ENCODE measurements at places on chromosomes 11 and 22.

- DNase-seq, result no peak
Measured at GRCh38 chr11:105092256-105093239, 47.0 kb downstream of the CARD18 start.

GRCh38 chr22:45358127-45358526, 48.4 kb downstream of the FAM118A start:
- no peak for DNase-seq

DNA sequence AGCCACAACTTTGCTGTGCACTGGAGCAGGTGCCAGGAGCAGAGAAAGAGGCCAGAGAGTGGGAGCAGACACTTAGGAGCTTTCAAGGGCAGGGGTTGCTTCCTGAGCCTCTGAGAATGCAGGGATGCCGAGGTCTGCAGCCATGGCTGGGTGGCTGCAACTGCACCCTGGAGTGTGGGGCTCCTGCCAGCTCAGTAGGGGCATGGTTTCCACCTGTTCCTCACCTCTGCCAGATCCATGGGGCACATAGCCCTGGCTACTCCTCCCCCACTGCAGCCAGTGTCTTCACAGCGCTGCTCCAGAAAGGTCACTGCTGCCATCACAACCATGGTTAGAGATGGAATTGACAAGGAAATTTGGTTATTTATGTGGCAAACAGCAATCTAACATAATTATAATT, 404.8 kb downstream of the CNTN5 start:
- no peak for DNase-seq

DNA sequence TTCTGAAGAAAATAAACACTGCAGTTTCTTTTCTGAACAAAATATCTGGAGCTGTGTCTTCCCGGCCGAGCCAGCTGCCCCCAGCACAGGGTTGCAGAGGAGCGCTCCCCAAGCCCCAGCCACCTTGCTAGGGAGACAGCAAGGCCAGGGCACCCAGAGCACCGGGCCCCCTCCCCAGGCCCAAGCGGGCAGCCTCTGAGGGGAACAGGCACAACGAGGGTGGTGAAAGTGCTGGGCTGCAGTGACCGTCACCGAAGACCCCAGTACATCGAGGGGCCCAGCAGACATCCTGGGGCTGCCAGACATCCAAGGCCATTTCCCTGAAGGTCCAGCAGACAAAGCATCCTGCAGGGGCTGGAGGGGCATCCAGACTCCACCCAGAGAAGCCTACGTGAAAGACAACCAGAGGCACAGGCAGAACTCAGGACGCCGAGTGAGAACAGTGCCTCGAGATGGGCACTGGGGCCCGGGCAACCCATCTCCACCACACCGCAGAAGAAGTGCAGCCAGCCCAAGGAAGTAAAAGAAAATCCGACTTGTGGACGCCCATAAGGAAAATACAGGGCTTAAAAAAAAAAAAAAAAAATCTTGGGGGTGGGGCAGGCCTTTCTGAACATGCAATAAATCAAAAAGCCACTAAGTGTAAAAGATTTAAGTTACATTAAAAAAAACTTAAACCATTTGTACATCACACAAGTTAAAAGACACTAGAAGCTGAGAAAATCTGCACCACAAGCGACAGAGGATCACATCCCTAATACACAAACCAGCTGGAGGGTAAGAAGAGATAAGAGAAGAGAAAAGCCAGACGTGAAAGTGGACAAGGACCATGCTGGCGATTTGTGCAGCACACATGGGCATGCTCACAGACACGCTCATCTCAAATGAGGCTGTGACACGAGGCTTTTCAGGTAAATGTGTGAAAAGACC, 36.0 kb upstream of the COMT start:
- no peak for DNase-seq

DNA sequence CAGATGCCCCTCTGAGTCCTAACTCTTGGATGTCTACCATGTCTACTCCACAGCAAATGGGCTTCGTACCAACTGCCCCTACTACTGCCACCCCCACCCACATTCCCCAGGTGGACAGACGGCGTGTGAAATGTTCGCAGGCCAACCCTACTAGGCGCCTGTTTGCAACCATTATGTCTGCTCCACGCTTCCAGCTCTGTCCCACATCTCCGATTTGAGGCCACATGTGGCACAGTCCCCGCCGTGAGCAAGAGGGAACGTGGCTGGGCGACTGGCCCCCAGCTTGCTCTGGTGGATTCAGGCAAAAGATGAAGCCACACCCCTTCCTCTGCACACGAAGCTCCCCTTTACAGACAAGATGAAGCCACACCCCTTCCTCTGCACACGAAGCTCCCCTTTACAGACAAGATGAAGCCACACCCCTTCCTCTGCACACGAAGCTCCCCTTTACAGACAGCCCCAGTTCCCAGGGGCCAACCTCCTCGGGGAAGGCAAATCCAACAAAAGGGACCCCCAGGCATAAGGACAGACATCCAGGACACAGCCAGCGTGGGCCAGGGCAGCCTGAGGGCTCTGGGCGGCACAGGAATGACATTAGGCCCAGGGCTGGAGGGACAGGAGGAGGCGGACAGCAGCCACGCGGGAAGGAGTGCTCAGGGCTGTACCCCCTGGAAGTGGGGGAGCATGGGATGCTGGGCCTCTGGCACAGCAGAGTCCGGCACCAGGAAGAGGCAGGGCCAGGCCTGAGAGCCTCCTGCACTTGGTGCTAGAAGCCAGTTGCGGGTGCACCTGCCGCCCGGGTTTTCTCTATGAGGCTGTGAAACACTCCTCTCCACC, 106.2 kb downstream of the SHANK2 start:
- DNase-seq, result no peak

- no peak for DNase-seq
Measured at GRCh38 chr11:111357150-111358037, 21.7 kb downstream of the POU2AF1 start.

DNA sequence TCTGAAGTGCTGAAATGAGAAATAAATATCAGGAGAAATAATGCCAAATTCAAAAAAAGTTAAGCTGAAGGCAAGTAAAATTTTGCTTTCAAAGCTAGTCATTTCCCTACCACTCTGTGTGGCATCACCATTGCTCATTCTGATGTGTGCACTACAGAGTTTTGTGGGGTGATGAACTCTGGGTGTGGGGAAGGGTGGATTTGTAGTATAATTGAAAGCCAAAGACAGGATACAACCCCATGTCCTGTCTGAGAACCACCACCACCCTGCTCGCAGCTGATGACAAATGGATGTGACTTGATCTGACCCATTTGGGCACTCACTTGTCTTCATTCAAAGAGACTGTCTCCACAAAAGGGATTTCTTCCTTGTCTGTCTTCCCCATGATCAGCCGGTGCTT, 19.3 kb upstream of the TMEM9B start:
- DNase-seq, result no peak

- DNase-seq, result no peak
Measured at GRCh38 chr11:67179892-67180490, 60.9 kb downstream of the KDM2A start.

GRCh38 chr22:38219632-38220031, 17.8 kb downstream of the MAFF start:
- no peak for DNase-seq

GRCh38 chr11:47886096-47886495, 37.9 kb upstream of the NUP160 start:
- DNase-seq, result no peak

- DNase-seq, result no peak
Measured at GRCh38 chr11:71336176-71336995, 84.0 kb upstream of the SHANK2 start.

DNA sequence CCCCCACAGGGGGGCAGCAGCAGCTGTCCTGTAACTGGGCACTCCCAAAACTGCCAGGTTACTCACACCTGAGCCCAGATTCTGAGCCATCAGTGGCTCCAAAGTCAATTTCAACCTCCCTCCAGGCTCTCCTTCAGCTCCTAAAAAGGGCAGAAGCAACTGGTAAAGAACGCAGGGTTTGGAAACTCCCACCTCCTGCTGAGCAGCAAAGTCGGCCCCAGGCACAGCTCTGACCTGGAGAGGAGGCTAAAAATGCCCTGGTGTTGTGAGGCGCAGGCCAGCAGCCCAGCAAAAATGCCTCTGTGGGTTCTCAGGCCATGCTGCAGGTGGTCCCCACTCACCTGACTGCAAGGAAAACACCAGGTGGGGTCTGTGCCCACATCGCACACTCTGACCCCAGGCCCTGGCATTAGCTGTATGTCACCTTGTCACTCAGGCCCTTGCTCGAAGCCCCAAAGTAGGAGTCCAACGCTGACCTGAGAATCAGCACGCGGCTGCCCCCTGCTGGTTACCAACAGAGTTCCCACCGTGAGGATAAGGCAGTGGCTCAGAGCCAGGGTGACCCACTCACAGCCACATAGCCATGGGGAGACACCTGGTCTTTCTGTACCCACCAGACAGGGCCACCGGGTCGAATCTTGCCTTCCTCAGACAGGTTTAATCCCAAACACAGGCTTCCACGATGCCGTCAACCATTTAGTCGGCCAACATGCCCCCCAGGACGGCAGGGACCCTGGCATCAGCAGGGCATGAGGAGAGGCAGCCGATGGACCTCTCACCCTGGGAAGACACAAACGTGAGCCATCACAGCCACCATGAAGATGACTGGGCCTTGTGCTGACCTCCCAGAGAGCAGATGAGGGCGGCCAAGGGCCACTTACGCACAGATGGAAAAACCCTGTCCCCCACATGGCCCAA, 11.1 kb downstream of the POLR3H start:
- peak; percentile 62 for DNase-seq

GRCh38 chr11:87322568-87322967, 284.8 kb downstream of the TMEM135 start:
- DNase-seq, result no peak

- no peak for DNase-seq
Measured at GRCh38 chr11:113690619-113691569, 15.2 kb downstream of the TMPRSS5 start.

DNA sequence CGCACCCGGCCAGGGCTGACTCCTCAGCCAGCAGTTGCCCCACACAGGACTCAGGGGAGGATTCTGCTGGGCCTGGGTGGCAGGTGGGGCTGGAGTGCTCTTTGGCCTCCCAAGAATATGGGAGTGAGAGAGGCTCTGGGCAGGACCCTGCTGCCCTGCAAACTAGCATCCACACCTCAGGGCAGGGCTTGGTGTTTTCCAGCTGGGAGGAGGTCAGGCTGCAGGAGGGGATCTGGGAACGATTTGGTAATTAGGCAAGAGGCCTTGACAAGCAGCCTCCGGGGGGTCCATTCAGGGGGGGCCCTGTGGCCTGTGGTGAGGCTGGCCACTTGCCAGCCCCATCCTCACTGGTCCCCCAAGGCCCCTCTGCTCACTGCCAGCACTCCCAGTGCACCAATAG, 35.8 kb downstream of the WNT11 start:
- no peak for DNase-seq

- no peak for DNase-seq
Measured at GRCh38 chr11:45489281-45489905, 176.0 kb downstream of the CHST1 start.

- DNase-seq, result no peak
Measured at GRCh38 chr11:17550450-17551346, 3.6 kb downstream of the OTOG start.

Measured in activated CD4-positive, alpha-beta T cell treated with anti-CD3 and anti-CD28 coated beads for 24 hours (primary cell).